AG08395 (cell line): ENCODE measurements at places on chromosomes 13 and 19.

GRCh38 chr13:46641274-46642081 is 88.5 kb downstream of the LRCH1 start:
- DNase-seq: peak; percentile 50

- no peak for DNase-seq
These were observed 1230.1 kb upstream of the SLC10A2 start for GRCh38 chr13:104296286-104296685.

DNA sequence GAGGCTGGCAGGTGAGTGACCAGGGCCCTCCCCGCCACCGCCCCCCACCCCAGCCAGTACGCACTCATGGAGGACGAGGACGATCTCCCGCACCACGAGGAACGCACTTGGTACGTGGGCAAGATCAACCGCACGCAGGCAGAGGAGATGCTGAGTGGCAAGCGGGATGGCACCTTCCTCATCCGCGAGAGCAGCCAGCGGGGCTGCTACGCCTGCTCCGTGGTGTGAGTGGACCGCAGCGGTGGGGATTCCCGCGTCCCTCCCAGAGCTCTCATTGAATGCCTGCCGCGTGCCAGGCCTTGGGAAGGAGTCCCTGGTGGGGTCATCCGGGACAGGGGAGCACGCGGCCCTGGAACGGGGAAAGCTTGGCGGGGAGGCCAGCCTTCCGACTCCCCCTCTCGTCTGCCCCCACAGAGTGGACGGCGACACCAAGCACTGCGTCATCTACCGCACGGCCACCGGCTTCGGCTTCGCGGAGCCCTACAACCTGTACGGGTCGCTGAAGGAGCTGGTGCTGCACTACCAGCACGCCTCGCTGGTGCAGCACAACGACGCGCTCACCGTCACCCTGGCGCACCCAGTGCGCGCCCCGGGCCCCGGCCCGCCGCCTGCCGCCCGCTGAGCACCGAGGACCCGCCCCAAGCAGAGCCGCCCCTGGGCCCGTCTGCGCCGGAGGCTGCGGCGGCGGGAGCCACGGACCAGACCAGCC is 4.8 kb upstream of the IFI30 start:
- no peak for DNase-seq

DNA sequence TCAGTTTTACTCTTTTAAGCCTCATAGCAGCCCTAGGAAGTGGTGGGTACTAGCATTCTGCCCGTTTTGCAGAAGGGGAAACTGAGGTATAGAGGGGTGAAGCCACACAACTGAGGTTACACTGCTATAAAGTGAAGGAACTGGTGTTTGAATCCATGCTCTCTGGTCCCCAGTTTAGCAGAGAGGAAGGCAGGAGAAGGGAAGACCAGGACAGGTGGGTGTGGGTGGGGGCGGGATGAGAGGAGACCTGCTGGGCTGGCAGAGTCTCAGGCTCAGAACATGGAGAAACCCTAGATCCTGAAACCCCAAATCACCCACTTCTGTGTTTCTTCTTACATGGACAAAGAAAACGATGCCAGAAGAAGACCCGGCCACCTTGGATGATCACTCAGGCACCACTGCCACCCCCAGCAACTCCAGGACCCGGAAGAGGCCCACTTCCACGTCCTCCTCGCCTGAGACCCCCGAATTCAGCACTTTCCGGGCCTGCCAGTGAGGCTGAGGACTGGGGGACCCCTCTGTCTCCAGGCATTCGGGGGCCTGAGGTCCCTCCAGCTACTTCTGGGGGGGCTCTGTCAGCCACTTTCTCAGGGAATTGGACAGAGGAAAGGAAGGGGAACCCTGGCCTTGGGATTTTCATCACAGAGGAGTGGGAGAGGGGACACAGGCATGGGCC is 2.3 kb upstream of the CARM1 start:
- DNase-seq: no peak

- no peak for DNase-seq
These were observed 16.3 kb downstream of the ZNF160 start for GRCh38 chr19:53086949-53087348.

DNA sequence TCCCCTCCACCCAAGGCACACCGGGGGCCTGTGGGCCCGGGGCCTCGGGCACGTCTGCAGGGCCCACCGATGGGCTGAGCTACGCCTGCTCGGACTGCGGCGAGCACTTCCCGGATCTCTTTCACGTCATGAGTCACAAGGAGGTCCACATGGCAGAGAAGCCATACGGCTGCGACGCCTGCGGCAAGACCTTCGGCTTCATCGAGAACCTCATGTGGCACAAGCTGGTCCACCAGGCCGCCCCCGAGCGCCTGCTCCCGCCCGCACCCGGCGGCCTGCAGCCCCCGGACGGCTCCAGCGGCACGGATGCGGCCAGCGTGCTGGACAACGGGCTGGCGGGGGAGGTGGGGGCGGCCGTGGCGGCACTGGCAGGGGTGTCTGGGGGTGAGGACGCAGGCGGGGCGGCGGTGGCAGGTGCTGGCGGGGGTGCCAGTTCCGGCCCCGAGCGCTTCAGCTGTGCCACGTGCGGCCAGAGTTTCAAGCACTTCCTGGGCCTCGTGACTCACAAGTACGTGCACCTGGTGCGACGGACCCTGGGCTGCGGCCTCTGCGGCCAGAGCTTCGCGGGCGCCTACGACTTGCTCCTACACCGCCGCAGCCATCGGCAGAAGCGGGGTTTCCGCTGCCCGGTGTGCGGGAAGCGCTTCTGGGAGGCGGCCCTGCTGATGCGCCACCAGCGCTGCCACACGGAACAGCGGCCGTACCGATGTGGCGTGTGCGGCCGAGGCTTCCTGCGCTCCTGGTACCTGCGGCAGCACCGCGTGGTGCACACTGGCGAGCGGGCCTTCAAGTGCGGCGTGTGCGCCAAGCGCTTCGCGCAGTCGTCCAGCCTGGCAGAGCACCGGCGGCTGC is 8.6 kb downstream of the ZNF784 start:
- DNase-seq: no peak

- no peak for DNase-seq
These were observed 12.2 kb downstream of the ZNF296 start for GRCh38 chr19:45063851-45064801.
